ENCODE measurements at places on chromosomes 7 and 10. TPM values are rescaled to one million over a fixed set of nuclear protein-coding genes. Genes with fewer than 3 reads are reported as not detected.
A peak's percentile ranks its signal among the peaks of the same experiment; 100 is the strongest.

DNA sequence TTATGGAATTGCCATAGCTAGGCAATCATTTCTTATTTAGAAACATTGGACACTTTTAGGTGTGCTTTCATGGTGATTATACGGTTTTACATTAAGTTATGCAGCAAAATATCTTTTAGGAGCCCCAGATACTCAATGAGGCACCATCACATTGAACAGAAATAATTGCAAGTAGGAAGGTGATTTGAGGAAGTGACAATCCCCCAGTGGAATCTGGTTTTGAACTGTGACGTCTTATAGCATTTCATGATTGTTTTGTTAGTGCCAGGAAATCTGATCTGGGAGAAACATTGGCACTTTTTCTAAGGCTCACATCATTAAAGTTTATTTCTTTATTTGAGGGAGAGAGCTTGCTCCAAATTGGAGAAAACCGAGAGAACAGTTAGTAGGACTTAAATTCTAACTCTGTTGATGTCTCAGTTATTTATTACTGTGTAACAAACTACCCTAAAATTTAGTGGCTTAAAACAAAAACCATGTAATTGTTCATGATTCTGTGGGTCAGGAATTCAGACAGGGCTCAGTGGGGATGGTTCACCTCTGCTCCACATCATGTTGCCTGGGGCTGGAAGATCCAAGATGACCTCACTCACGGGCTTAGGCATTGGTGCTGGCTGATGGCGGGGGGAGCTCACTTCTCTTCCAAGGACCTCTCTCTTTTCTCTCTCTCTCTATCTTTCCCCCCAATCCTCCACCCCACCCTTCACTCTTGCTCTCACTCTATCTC, 78.2 kb upstream of the STEAP1B start:
- H3K27me3 ChIP-seq: no peaks in the 10 kb centered on the region
- no peaks in the 10 kb centered on the region for H3K36me3 ChIP-seq
- peaks cover 4% of the 10 kb centered on the region for H3K4me1 ChIP-seq
- DNase-seq: no peak
- H3K27ac ChIP-seq: peak overlapping the region; percentile 49

Gene UMAD1
- 16.5 TPM for polyA plus RNA-seq

Gene SPDYE8
- not detected for polyA plus RNA-seq

Gene NPY
- not detected for polyA plus RNA-seq

Gene SLC13A4
- not detected for polyA plus RNA-seq

Gene COL13A1
- polyA plus RNA-seq: 32.8 TPM

Gene ITIH5
- polyA plus RNA-seq: 3.8 TPM

GRCh38 chr10:4691776-4692175, 134.2 kb upstream of the AKR1E2 start:
- H3K36me3 ChIP-seq: no peaks in the 10 kb centered on the region
- H3K4me1 ChIP-seq: no peaks in the 10 kb centered on the region
- H3K4me3 ChIP-seq: no peak overlapping the region

GRCh38 chr10:30467651-30468338, 33.8 kb downstream of the MAP3K8 start:
- H3K4me1 ChIP-seq: no peaks in the 10 kb centered on the region
- H3K27me3 ChIP-seq: no peaks in the 10 kb centered on the region
- H3K36me3 ChIP-seq: no peaks in the 10 kb centered on the region
- no peak for DNase-seq
- no peak overlapping the region for H3K27ac ChIP-seq
- H3K4me3 ChIP-seq: no peak overlapping the region

Gene SDHAF3
- polyA plus RNA-seq: 11.1 TPM

- H3K27me3 ChIP-seq: no peaks in the 10 kb centered on the region
- no peak overlapping the region for H3K4me3 ChIP-seq
- DNase-seq: no peak
- no peaks in the 10 kb centered on the region for H3K36me3 ChIP-seq
- H3K4me1 ChIP-seq: no peaks in the 10 kb centered on the region
- no peak overlapping the region for H3K27ac ChIP-seq
Measured at GRCh38 chr10:13087986-13088618, 11.9 kb upstream of the OPTN start.

DNA sequence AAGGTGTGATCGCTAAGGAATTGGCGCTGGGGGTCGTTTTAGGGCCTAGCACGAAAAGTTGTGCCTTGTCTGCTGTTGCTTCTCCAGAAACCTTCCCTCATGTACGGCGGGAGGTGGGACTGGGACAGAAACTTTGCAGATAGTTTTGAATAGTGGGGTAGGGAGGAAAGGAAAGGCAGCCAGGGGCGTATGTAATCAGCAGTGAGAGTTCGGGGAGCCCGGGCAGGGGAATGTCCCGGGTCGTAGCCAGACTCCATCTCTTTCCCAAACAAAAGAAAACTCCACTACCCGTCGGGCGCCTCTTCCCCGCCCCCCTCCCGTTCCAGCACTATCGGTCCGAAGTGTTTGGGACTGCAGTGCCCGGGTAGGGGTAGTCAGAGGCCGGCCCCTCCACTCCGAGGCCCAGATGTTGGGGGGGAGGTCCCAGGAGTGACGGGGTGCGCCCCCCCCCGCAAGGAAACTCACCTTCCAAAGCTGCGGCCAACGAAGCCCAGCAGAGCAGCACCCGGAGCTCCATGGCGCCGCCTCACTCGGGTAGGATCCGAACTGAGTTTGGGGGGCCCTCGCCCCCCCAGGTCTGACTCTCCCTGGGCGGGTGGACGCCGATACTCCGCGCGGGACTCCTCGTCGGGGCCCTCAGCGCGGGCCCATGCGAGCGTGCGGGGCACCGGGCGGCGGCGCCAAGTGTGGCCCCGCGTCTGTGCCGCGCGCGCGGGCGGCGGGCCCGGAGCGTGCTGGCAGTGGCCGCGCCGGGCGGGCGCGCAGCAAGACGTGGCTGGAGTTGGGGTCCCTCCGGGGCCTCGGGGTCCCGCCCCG, 601 bp downstream of the EPHB4 start:
- peak overlapping the region; percentile 53 for H3K4me3 ChIP-seq
- no peak overlapping the region for H3K27ac ChIP-seq
- no peaks in the 10 kb centered on the region for H3K4me1 ChIP-seq
- no peak for DNase-seq

Gene EPHA1
- polyA plus RNA-seq: 0.20 TPM

GRCh38 chr10:75319274-75319673, 82.3 kb downstream of the ZNF503 start:
- H3K36me3 ChIP-seq: no peaks in the 10 kb centered on the region
- H3K4me3 ChIP-seq: no peak overlapping the region

GRCh38 chr10:13441476-13441875, 87.3 kb downstream of the BEND7 start:
- H3K36me3 ChIP-seq: no peaks in the 10 kb centered on the region
- no peak for DNase-seq
- no peaks in the 10 kb centered on the region for H3K27me3 ChIP-seq
- no peak overlapping the region for H3K4me3 ChIP-seq
- no peaks in the 10 kb centered on the region for H3K4me1 ChIP-seq
- H3K27ac ChIP-seq: no peak overlapping the region

Gene SMKR1
- polyA plus RNA-seq: 1.6 TPM

- H3K27ac ChIP-seq: no peak overlapping the region
- no peaks in the 10 kb centered on the region for H3K36me3 ChIP-seq
- H3K4me1 ChIP-seq: no peaks in the 10 kb centered on the region
- H3K27me3 ChIP-seq: no peaks in the 10 kb centered on the region
Measured at GRCh38 chr7:121394709-121395140, 1.4 kb downstream of the FAM3C start.

- no peaks in the 10 kb centered on the region for H3K27me3 ChIP-seq
- no peak overlapping the region for H3K4me3 ChIP-seq
- DNase-seq: no peak
- H3K36me3 ChIP-seq: no peaks in the 10 kb centered on the region
Measured at GRCh38 chr7:4699841-4700240, 17.7 kb downstream of the FOXK1 start.

- no peak overlapping the region for H3K4me3 ChIP-seq
- H3K36me3 ChIP-seq: peaks cover 3% of the 10 kb centered on the region
- H3K27me3 ChIP-seq: no peaks in the 10 kb centered on the region
- DNase-seq: no peak
Measured at GRCh38 chr10:122257041-122257440, 14.1 kb upstream of the BTBD16 start.

DNA sequence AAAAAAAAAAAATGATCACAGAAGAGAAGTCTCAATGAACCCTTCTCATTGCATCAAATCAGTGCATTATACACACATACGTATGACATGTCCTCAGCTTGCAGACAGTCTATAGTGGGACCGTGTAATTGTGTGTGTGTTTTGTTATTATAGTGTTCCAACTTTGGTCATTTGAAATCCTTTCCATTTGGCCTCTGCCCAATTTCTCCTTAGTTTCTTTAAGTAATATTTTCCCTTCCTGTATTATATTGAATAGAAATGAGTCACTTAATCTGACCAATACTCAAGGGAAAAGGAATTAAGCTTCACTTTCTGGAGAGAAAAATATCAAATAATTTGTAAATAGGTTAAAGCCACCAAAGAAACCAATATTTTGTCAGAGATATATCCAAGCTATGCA, 415.5 kb upstream of the SORCS1 start:
- no peak for DNase-seq
- no peaks in the 10 kb centered on the region for H3K4me1 ChIP-seq
- H3K27me3 ChIP-seq: no peaks in the 10 kb centered on the region
- H3K27ac ChIP-seq: no peak overlapping the region
- H3K4me3 ChIP-seq: no peak overlapping the region

Gene HKDC1
- not detected for polyA plus RNA-seq

Gene ZNF282
- polyA plus RNA-seq: 8.9 TPM

DNA sequence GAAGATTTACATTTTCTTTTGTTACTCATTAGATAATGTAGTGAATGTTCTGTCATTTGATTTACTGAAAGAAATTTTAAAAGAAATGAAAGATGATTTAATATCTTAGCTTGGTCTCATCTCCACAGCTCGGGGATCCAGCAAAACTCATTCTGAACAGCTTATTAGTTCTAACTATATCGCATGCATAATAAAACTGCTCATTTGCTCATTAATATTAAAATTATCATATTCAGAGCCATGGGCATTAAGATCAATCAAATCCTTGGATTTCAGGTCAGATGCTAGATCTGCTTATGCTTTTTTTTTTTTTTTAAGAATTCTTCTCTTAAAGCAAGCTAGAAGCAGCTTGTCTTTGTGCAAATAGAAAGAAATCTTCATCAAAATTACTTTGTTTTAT, 246.1 kb downstream of the FOXP2 start:
- DNase-seq: no peak
- no peaks in the 10 kb centered on the region for H3K27me3 ChIP-seq
- no peaks in the 10 kb centered on the region for H3K36me3 ChIP-seq
- H3K4me3 ChIP-seq: no peak overlapping the region
- H3K27ac ChIP-seq: no peak overlapping the region
- no peaks in the 10 kb centered on the region for H3K4me1 ChIP-seq

DNA sequence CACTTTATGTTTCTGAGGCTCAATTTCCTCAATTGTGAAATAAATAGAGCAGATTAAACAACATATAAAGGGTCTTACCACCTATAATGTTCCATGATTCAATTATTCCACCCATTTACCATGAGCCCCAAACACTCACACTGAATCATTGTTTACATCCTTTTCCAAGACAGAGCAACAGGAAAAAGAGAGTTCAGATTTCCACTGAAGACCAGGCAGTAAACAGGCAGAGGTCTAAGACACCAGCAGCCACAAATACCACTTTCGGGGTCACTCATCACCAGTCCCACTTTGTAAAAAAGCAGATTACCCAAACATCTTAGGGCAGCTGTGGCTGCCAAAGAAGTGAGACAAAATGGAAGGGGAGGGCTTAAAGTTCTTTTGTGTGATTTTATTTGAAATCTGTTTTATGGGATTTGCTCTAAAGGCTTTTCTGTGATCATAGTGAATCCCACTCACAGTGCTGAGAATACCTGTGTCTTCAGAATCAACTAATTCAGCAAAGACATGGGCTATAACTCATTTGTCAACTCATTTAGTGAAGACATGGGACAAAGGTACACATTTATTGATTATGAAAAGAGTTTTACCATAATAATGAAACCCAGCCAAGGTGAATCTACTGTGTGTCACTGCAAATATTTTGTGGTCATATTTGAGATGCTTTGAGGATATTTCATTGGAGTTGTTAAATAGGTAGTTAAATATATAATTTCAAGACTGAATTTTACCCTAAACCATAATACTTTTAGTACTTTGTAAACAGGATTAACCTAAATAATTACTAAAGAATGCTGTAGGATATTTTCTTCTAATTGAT, 24.8 kb upstream of the DLD start:
- DNase-seq: no peak
- H3K36me3 ChIP-seq: no peaks in the 10 kb centered on the region
- no peak overlapping the region for H3K4me3 ChIP-seq
- no peaks in the 10 kb centered on the region for H3K27me3 ChIP-seq
- no peaks in the 10 kb centered on the region for H3K4me1 ChIP-seq

DNA sequence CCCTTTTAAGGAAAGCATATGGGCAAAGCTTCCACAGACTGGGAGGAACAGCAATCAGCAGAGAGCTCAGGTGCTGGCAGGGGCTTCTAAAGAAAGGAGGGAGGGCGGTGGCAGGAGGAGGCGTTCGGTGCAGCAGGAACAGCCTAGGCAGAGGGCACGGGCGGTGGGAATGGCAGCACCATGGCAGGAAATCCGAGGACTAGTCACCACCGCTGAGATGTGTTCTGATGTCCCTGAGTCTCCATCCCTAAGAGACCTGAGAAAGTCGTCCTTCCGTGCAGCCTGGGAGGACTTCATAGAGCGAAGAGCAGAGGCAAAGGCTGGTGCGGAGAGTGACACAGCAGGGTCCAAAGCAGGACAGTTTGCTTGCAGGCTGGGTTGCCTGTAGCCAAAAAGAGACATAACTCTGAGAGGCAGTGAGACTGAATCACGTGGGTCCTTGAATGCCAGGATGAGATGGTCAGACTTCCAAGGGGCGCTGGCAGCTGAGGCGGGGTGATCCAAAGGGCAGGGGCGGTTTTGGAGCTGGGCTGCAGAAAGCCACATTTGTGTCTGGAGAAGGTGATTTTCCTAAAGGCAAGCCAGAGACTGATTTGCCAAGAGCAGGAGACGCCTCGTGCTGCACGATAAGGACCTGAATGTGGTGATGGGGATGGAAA, 35.8 kb upstream of the GRID1 start:
- no peaks in the 10 kb centered on the region for H3K4me1 ChIP-seq
- H3K27me3 ChIP-seq: no peaks in the 10 kb centered on the region
- no peak overlapping the region for H3K4me3 ChIP-seq

DNA sequence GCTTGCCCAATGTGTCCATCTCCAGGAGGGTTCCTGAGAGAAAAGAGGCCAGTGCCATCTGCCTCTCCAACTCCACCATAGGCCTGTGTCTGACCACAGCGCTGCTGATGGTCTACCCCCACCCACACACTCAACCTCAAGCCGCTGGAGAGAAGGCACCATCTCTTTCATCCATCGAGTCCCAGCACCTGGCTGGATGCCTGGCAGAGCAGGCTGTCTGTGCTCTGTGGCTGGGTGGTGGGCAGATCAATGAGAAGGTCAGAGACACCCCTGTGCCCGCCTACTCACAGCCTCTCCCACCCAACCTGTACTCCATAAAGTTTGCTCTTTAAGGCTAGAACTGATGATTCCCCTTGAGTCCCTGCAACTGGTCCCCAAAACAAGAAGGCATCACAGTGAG, 58.0 kb downstream of the CLRN3 start:
- no peaks in the 10 kb centered on the region for H3K36me3 ChIP-seq
- no peaks in the 10 kb centered on the region for H3K4me1 ChIP-seq
- DNase-seq: no peak
- H3K4me3 ChIP-seq: no peak overlapping the region
- H3K27me3 ChIP-seq: no peaks in the 10 kb centered on the region
